H54 (cell line): ENCODE measurements at places on chromosomes 12 and 14.
A peak's percentile ranks its signal among the peaks of the same experiment; 100 is the strongest.

DNA sequence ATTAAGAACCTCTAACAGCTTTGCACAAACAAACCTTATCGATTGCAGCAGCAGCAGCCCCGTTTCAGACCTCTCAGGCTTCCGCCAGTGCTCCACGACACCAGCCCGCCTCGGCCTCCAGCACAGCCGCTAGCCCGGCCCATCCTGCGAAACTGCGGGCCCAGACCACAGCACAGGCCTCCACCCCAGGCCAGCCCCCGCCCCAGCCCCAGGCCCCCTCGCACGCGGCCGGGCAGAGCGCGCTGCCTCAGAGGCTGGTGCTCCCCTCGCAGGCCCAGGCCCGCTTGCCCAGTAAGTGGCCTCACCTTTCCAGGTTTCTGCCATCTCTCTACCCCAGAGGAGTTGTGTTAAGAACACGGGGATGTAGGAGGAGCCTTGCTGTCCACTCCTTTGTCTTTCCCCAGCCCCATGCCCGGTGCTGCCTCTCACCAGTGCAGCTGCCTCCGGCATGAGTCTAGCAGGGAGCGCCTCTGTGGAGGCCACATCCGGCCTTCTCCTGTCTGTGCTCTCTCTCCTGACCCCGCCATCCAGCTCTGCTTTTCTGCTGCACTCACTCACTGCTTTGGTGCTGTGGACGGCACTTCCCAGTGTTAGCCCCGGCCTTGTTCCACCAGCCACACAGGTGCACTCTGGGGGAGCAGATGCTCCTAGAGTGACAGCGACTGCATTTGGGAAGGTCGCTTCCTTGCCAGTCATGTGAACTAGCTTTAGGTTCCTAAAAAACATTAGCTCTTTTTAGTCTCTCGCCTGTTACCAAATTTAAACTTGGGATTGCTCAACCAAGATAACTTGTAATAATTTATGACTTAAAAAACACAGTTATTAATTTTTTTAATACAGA lies 71.5 kb downstream of the EP400 start:
- DNase-seq = no peak

- DNase-seq = no peak
Measured at GRCh38 chr14:96793547-96793946, 3.6 kb upstream of the VRK1 start.

GRCh38 chr14:79093531-79093930 lies 923.4 kb downstream of the NRXN3 start:
- no peak for DNase-seq

- DNase-seq = no peak
Measured at GRCh38 chr12:5247144-5247543, 184.8 kb upstream of the NTF3 start.

DNA sequence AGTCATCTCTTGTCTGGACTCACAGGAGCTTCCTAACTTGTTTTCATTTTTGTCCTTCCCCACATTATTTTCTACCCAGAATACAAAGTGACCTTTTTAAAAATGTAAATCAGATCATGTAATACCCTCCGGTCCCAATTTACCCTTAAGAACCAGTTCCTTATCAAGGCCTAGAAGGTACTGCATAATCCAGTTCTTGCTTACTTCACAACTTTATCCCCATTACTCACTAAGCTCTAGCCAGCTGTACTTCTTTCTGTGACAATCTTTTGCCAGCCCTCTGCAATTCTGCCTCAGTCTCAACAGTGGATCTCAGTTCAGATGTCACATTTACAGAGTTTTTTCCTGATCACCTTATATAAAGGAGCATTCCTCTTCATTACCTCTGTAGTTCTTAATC lies 11.6 kb downstream of the RAP1B start:
- DNase-seq = no peak

DNA sequence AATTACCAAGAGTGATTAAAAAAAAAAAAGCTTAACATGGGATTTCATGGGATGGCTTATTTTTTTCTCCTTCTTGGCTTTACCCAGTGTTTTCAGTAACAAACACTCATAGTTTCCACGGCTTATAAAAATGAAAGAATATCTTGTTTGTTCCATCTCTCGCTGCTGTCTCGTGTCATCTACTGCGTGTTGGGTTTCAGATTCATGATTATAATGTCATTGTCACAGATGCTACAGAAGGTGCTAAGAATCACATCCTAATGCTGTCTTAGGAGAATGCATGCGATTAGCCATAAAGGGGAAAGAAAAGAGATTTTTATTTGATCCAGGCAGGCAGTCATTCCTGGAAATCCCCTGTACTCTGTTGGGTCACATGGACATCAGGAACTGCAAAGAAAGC lies 1267.6 kb upstream of the TMEM132C start:
- no peak for DNase-seq

- DNase-seq = no peak
Measured at GRCh38 chr12:24845615-24846014, 103.3 kb downstream of the BCAT1 start.

GRCh38 chr12:2324387-2324786 lies 271.6 kb downstream of the CACNA1C start:
- DNase-seq = no peak

- DNase-seq = no peak
Measured at GRCh38 chr12:47413806-47414205, 292.0 kb downstream of the RPAP3 start.

GRCh38 chr12:56288705-56289387 lies 11.3 kb downstream of the CS start:
- no peak for DNase-seq

GRCh38 chr12:131916306-131917138 lies 12.6 kb upstream of the PUS1 start:
- DNase-seq = no peak

DNA sequence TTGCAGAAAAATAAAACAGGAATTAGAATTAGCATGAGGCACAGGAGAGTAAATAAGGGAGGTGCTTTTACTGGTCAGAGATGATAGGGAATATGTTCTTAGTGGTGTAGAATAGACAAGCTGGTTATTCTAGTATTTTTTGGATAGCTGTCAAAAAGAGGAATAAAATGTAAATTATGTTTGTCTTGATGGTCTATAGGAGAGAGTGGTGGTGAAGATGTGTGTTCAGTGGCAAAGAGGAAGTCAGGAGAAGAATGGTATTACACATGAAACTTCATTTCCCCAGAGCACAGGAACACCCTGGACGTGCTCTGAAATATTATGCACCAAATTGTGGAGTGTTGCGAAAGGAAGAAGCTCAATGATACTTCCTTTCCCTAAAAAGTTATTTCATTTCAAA lies 27.8 kb downstream of the MUCL1 start:
- no peak for DNase-seq

DNA sequence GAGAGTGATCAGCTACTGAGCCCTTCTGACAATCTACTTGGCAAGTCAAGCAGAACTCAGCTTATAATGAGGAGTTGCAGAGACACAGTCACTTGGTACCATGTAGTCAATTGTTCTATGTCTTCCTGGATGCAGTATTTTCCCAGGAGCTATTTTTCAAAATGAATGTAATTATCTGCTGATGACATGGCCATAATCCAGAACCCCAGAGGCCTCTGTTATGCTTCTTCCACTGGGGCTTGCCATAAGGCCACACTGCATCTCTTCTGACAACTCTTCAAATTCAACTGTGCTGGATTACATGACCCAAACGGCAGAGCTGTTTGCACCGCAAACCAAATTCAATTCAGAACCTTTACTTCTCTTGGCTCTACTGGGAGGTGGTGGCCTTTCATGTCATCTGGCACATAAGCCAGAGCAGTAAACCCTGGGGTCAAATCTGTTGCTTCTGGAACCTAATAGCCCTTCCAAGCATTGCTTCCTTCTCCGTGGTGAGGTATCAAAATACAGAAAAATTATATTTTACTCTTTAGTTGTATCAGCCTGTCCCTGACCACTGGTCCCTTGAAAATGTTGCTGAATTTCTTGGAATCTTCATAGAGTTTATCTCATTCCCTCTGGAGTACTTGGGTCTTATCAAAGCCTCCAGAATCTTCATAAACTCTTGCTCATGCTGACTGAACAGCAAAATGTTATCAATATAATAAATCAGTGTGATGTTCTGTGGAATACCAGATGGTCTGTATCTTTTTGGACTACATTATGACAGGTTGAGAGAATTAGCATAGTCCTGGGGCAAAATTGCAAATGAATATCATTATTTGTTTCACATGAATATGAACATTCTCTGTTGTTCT lies 79.4 kb upstream of the DCN start:
- no peak for DNase-seq

- DNase-seq = no peak
Measured at GRCh38 chr12:2306012-2306411, 253.2 kb downstream of the CACNA1C start.

DNA sequence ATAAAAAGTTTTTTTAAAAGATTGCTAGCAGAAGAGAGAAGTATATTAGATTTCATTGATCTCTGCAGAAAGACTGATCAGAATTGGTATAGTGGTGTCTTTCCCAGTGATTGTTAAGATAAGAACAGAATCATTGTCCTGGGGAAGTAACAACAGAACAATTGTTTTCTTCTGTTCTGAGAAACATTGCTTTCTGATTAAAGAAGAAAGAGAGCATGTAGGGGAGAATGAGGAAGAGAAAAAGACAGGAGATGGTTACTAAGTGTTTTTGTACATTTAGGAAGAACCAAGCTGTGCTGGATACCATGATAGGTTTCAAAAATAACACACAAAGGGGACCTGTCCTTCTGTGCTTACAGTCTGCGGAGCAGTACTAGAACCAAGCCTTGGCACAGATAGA lies 5.0 kb downstream of the USP30 start:
- no peak for DNase-seq

DNA sequence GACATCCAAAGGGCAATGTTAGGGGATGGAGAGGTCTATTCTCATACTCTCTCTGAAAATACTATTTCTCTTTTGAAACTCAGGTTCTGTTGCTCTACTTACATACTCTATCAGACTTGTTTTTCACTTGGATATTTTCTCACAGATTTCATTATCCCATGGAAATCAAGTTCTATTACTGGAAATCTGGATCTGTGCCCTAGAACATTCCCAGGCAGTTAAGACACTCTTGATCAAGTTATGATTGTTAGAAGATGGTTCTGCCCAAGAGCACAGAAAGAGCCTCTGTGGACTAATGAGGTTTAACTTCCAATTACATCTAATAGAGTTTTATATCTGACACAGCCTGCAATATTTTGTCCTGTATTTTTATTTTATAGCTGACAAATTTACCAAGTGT lies 591.0 kb upstream of the ATP2B1 start:
- no peak for DNase-seq

DNA sequence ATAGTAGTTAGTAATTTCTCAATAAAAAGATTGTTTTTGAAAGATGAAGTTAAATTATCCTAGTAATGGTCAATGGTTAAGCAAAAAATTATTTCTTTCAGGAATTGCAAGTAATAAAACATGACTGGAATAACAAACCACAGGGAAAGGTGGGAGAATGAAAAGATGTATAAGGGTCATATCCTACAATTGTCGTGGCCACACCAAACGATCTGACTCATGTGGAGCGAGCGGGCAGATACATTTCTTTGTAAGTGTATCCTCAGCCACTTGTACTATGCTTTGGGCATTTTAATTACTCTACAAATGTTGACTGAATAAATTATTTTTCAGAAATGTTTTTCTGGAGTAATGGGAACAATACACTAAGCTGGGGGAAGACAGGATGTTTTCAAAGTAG lies 45.5 kb downstream of the ACSM4 start:
- no peak for DNase-seq

DNA sequence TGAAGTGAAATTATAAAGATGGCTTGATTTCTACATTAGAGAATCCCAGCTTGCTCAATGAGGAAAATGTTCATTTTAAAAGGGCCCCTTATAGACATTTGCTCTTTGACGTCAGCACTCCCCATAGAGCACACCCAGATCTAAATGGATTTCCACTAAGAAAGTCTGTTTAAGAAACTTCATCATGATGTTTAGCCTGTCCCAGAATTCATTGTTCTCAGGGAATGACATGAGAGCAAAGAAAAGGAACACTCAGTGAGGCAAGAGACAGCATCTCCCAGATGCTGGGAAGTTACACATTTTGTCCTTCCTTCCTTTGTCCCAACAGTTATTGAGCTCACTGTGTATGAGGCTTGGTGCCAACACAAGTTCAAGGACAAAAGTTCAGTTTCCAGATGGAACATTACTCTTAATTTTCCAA lies 4.9 kb downstream of the PHLDA1 start:
- DNase-seq = no peak

DNA sequence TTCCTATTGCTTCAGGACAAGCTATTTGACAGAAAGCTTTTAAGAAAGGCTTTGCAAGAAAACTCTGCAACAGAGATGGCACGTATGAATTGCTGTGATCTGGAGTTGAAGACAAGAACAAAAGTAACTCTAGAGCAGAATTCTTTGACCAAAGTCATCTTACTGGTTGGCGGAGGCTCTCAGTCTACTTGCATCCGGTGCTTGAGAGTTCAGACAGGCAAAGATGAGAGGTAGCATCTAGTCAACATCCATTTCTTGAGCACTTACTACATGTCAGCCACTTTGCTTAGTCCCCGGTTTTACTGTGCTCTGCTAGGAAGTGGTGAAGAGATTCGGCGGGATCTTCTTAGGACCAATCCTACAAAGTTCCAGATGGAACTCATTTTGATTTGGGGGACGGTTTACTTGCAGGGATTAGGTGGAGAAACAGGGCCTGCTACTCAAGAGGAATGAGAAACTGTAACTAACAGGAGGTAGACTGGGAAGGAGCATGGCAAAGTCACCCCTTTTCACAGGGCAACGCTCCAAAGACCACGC lies 404 bp upstream of the CCDC91 start:
- no peak for DNase-seq

- DNase-seq = peak; percentile 83
Measured at GRCh38 chr12:119940897-119941296, 48.1 kb upstream of the BICDL1 start.

GRCh38 chr14:29913566-29913965 lies 14.1 kb downstream of the PRKD1 start:
- DNase-seq = no peak

DNA sequence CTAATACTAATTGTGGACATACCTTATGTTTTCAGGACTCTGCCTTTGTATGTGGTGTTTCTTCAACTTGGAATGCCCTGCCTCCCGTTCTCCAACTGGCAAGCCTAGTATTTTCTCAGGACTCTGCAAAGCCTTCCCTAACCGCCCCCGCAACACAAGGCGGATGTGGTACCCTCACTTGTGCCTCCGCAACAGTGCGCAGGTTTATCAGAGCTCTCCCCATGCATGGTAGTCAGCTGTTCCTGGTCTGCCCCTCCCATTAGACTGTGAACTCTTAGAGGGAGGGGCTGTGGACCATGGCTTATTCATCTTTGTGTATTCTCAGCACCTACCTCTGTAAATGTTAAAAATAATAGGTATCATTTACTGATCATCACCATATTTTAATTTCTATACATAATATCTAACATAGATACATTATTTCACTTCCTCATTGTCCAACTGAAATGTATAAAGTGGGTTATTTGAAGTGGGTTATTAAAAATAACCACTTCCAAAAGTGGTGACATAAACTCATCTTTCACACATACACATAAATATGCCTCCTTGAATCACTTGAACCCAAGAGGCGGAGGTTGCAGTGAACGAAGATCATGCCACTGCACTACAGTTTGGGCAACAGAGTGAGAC lies 9.0 kb downstream of the LPAR5 start:
- no peak for DNase-seq
